Hypothalamus (tissue), 51 donors: ENCODE measurements at places on chromosomes 13 and 19.
A peak's percentile ranks its signal among the peaks of the same experiment; 100 is the strongest.

DNA sequence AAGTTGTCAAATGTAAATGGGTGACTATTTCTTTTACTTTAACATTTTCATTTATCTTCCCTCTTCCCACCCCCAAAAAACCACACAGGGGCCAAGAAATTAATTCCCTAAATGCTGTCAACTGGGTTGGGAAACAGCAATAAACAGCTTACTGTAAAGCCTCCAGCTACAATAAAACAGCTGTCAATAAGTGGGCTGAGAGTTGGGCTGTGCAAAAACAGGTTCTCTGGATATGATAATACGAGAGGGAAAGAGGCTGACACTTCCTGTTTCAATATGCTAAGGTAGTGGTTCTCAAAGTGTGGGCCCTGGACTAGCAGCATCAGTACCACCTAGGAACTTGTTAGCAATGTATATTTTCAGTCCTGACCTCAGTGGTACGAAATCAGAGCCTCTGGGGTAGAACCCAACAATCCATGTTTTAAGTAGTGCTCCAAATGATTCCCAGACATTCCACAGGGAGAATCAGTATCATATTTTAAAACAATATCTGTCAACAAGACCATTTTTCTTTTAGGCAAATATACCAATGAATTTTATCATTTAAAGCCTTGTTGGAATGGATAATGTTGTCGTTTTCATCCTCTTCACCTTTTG is 8.4 kb downstream of the PCDH9 start:
- DNase-seq, result no peak

- DNase-seq, result no peak
These were observed 2.8 kb downstream of the COL4A2 start for GRCh38 chr13:110309661-110310524.

DNA sequence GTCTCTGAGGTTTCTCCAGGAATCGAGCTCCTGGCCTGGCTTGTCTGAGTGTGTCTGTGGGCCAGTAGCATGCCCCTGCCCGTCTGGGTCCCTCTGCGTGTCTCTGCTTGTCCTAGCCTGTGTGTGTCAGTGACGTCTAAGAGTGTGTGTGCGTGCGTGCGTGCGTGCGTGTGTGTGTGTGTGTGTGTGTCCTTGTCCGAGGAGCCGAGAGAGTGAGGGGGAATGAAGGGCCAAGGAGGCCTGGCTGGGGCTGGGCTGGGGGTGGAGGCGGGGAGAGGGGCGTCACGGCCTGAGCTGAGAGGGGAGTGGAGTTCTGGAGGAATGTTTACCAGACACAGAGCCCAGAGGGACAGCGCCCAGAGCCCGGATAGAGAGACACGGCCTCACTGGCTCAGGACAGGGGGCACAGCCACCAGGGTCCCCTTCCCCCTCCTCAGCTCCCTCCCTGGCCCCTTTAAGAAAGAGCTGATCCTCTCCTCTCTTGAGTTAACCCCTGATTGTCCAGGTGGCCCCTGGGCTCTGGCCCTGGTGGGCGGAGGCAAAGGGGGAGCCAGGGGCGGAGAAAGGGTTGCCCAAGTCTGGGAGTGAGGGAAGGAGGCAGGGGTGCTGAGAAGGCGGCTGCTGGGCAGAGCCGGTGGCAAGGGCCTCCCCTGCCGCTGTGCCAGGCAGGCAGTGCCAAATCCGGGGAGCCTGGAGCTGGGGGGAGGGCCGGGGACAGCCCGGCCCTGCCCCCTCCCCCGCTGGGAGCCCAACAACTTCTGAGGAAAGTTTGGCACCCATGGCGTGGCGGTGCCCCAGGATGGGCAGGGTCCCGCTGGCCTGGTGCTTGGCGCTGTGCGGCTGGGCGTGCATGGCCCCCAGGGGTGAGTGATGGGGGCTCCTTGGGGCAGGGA is at the start of gene AXL:
Gene AXL, plus strand, starts transcription at position 609 of the 893 bp plus-strand sequence. Its CDS starts 170 bp downstream, at position 779.
- peak; percentile 71 for DNase-seq

- no peak for DNase-seq
These were observed 152.2 kb upstream of the CSNK1A1L start for GRCh38 chr13:37257706-37258105.

GRCh38 chr13:111065698-111066097 is 49.4 kb upstream of the ARHGEF7 start:
- no peak for DNase-seq

- no peak for DNase-seq
These were observed at the start of gene NFIX for GRCh38 chr19:12994701-12995595. Gene NFIX, plus strand, starts transcription at chr19:12995475. Its CDS starts 363 bp downstream, at chr19:12995838.

GRCh38 chr13:46509981-46510380 is 43.0 kb upstream of the LRCH1 start:
- no peak for DNase-seq

DNA sequence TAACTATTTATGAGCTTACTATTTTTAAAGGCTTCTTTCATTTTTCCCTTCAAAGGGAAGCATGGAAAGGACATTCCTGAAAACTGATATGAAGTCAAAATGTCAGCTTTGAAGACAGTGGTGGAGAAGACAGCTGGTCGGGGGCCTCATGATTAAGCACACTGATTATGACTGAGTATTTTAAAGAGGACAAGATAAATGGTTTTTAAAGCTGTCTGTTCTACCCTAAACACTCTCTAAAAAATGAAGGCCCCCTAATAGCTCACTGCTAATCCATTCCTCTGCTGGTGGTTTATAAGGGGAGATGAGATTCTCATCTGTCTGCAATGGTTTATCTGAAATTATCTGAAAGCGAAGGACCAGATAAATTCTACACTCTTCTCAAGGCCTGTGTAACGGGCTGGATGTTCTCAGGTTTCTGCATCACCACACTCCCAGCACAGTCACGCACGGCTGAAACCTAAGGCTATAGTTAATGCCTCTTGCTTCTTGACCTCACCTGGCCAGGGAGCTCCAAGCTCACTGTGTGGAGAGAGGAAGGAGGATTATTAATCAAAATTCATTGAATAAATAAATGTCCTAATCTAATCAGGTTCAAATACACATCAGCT is 86.9 kb upstream of the DOCK9 start:
- DNase-seq, result no peak

GRCh38 chr19:27972291-27973040 is 1240.5 kb downstream of the UQCRFS1 start:
- DNase-seq, result no peak

GRCh38 chr19:6590827-6591319 is at the start of gene CD70:
Gene CD70, minus strand, starts transcription at chr19:6591150. Its CDS starts 148 bp downstream, at chr19:6591002.
- DNase-seq, result no peak

- no peak for DNase-seq
These were observed 2.5 kb upstream of the RPL36 start for GRCh38 chr19:5687360-5688198.

- DNase-seq, result no peak
These were observed 395.8 kb upstream of the KLF12 start for GRCh38 chr13:74530011-74530410.

GRCh38 chr19:38209152-38209551 is 14.9 kb downstream of the DPF1 start:
- DNase-seq, result no peak

GRCh38 chr13:46160471-46161066 is 21.4 kb downstream of the LCP1 start:
- no peak for DNase-seq

DNA sequence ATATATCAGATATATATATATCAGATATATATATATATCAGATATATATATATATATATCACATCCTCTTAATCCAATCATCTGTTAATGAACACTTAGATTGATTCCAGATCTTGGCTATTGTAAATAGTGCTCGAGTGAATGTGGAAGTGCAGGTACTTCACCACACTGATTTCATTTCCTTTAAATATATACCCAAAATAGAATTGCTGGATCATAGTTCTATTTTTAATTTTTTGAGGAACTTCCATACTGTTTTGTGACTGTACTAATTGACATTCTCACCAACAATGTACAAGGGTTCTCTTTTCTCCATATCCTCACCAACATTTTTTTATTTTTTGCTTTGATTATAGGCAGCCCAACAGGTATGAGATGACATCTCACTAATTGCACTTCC is 277.5 kb downstream of the NHLRC3 start:
- DNase-seq, result no peak

DNA sequence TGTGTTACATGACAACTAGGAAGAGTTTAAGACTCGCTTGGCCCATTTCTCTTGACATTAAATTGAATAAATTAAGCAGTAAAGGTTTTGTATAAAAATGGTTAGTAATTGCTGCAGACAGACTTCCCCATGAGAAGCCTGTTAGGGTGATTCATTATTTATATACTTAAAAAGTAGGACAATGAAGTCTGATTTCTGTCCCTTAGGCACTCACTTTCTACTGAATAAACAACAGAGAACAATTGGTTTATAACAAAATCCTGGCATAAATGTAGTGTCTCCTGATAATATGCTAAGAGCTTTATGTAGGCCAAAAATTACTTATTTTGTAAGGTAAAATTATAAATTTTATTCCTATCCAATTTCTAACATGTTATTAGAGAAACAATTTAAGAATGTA is 2138.5 kb upstream of the PCDH20 start:
- DNase-seq, result no peak

- DNase-seq, result no peak
These were observed 409.7 kb downstream of the HS6ST3 start for GRCh38 chr13:96499656-96500055.

GRCh38 chr13:41916173-41916954 is 44.5 kb downstream of the VWA8 start:
- no peak for DNase-seq

- DNase-seq, result no peak
These were observed 539 bp downstream of the PLD3 start for GRCh38 chr19:40348961-40349507.

DNA sequence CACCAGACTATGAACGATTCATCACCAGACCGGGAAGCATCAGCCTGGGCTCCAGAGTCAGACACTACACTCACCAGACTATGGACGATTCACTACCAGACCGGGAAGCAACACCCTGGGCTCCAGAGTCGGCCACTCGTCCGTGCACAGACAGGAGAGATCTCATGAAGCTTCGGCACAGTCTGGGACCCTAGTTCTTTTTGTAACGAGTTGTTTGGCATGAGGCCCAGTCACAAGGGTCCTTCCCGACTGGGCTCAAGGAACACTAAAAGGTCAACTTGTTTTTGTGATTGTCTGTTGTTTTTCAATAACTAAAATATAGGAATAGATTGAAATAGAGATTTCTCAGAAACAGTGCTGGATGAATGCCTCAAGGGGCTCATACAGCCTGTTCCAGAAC is 1141.6 kb upstream of the MIR17HG start:
- DNase-seq, result no peak

GRCh38 chr13:74977498-74977897 is 504.5 kb downstream of the TBC1D4 start:
- DNase-seq, result no peak

DNA sequence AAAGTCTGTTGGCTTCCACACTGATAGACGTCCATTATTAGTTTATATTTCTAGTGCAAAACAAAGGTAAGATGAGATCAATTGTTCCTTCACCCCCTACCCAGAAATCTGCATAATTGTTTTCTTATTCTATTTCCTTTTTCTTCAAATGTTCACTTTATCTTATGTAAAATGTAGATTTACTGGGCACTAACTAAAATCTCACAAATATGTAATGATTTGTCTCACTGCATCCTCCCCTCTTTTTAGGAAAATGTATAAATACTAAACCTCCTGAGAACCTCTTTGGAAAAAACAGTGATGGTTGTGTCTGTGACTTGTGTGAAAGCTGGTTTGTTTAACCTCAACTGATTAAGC is 1377.2 kb upstream of the MIR17HG start:
- no peak for DNase-seq

DNA sequence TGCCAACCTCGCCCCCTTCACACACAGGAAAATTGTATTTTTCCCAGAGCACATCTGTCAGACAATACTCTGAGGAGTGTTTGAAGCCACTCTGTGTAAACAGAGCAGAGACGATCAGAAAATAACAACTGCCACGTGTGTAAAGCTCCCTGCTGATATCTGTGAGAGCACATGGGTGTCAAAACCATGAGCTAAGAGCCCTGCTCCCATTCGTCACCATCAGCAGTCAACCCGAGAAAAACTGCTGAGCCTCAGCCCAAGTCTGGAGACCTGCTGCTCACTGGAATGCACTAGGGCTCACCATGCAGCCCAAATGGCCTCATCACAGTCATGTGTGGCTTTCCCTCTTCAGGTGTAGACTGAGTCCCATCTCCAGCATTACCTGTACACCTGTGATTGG is 304.1 kb downstream of the FGF14 start:
- no peak for DNase-seq

DNA sequence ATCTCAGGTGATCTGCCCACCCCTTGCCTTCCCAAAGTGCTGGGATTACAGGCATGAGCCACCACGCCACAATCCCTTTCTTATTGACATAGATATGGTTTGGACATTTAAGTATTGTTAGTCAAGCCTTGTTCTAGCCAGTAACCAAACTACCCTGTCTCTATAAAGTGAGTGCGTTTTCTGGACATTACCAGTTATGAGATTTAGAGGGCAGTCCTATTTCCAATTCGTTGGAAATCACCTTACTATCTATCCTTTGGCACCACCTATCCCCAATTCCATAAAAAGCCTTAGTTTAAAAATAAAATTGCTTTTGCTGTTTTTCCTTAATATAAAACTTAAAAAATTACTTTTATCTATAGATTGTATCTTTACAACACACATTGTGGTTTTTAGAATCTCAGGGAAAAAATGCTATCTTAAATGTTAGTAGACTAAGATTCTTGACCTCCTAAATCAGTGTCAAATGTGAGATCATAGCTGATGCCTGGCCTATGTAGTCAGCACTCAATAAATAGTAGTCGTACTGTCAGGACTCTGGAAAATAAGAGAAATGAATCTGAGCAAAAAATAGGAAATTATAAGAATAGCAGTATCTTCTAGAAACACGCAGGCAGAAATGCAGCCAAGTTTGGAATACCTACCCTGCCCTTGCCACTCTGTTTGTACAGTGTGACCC is 57.0 kb downstream of the NUFIP1 start:
- DNase-seq, result no peak

GRCh38 chr19:32345261-32346207 is at the start of gene ZNF507:
Gene ZNF507, plus strand, starts transcription at chr19:32345610. Its CDS starts 7,221 bp downstream, at chr19:32352831.
- peak; percentile 70 for DNase-seq

GRCh38 chr13:27005976-27006518 is 165.6 kb downstream of the USP12 start:
- DNase-seq, result no peak

- DNase-seq, result no peak
These were observed 1.4 kb downstream of the GGN start for GRCh38 chr19:38386300-38386970.

- DNase-seq, result no peak
These were observed 3.8 kb downstream of the GARIN5B start for GRCh38 chr19:55358943-55359908.
